ENCODE measurements at places on chromosomes 1 and 21.
A peak's percentile ranks its signal among the peaks of the same experiment; 100 is the strongest.

DNA sequence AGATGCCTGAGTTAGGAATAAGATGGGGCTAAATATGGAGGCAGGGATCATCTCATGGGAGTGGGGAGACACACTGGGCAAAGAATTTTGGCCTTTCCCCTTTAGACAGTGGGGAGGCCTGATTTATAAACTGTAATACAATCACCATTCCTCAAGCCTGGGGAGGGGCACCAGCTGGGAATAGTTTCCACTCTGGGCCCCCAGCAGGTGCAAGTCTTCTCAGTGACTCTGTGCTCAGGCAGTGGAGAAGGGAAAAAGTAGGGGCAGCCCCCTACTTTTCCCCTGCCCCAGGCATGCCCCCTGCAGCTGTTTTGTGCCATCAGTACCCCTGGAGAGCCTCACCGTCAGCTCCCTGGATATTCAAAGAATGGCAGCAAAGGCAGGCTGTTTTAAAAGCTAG is 19.1 kb downstream of the COA7 start:
- no peak for DNase-seq

GRCh38 chr1:1005774-1006304 is 5.9 kb upstream of the HES4 start:
- DNase-seq = no peak

GRCh38 chr1:53455364-53455991 is 3.7 kb upstream of the DMRTB1 start:
- DNase-seq = no peak

DNA sequence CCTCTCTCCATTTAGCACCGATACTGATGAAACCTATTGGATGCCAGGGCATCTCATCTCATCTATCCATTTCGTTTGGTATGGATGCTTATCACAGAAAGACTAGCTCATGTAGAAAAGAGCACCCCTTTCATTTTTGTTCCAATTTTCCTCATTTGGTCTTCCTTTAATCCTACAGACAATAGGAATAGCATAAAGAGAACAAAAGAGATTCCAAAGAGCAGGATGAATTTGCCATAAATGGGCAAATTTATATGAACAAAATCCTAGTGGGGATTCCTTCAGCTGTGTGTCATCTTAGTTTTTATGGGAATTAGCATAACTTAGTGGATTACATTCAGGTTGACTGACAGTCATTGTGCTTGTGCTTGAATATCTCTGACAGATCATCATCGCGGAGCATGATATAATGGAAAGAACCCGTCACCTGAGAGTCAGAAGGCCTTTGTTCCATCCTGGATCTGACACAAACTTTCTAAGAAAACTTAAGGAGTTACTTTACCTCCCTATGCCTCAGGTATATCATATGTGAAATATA is 777.5 kb upstream of the ADGRL2 start:
- no peak for DNase-seq

DNA sequence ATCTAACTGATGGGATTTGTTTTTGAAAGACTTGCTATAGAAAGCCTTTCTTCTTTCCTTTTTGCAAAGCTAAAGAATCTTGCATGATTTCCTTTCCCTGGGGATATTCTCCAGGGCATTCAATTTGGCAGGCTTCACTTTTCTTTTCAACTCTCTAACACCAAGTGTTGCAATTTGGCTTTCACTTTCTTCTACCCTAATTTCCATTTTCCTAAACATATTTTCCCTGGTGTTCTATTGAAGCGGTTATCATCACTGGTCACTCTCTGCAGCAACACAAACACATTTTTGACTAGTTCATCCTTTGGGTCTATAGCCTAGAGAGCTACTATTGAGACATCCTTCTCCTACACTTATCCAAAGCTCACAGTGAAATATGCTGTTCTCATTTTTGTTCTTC is 424.5 kb downstream of the NEGR1 start:
- DNase-seq = no peak

- no peak for DNase-seq
These were observed 4.0 kb downstream of the USP24 start for GRCh38 chr1:55210990-55211801.

DNA sequence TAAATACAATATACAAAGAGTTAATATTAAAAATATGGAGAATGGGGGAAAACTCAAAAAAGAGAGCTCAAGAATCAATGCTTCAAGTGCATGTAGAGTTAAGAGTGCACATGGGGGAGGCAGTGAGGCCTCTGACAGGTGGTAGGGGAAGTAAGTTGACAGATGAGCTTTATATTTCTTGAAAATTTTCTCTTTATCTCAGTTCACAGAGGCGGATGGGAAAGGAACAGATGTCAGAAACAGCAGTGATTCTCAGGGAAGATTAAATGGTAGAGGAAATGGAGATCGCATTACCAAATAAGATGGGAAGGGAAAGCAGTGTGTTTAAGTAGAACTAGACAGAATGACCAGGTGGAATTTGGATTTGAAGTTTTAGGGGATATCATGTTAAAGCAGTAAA is 200.1 kb upstream of the C1orf105 start:
- no peak for DNase-seq

- DNase-seq = peak; percentile 29
These were observed 29.0 kb upstream of the ABCG1 start for GRCh38 chr21:42189860-42190485.

GRCh38 chr21:44704636-44705001 is 6.8 kb downstream of the TSPEAR start:
- no peak for DNase-seq

GRCh38 chr1:178928041-178928440 is 57.2 kb upstream of the ANGPTL1 start:
- no peak for DNase-seq

GRCh38 chr1:233993651-233994050 is 89.2 kb downstream of the SLC35F3 start:
- DNase-seq = no peak

DNA sequence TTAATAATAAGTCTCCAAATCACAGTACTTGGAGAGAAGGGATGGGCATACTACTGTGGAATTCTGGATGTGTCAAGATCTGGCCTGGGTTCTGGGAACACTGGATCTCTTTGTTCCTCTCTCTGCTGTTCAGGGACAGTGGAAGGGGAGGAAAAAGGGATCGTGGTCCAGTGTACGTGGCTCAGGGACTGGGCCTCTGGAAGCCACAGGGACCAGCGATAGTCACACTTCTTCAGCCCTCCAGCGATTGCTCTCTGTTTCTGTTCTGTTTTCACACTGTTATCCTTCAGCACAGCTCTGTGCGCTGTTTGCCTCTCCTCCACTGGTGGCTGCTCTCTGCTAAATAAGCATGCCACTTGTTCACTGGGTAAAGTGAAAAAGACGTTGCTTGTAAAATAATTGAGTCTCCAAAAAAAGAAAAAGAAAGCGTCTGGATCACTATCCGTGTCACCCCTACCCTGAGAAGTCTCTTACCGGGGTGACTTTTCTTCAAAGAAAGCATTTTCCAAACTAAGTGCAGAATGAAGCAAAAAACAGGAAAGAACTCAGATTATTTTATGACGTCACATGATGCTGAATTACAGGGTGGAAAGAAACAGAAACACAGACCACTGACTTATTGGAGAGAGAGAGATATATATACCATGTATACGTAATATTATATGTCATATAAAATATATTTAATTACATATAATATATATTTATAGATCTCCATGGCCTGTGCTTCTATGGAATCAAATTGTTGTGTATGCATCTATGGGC is 279.4 kb downstream of the RGS7 start:
- no peak for DNase-seq

GRCh38 chr1:90835661-90836344 is 118.7 kb upstream of the BARHL2 start:
- DNase-seq = no peak

DNA sequence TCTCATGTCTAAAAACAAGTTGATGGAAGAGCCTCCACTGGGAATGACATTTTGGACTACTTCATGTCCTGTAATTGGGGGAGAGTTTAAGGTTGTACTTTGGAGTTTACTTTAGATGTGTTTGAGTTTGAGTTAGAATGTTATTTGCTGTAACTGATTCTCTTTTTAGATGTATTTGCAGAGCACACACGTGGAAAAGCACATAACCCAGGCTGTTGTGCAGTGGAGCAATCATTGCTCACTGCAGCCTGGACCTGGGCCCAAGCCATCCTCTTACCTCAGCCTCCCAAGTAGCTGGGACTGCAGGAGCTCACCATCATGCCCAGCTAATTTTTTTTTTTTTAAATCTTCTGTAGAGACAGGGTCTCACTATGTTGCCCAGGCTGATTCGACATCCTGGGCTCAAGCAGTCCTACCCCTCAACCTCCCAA is 36.7 kb upstream of the SH3D21 start:
- DNase-seq = no peak

DNA sequence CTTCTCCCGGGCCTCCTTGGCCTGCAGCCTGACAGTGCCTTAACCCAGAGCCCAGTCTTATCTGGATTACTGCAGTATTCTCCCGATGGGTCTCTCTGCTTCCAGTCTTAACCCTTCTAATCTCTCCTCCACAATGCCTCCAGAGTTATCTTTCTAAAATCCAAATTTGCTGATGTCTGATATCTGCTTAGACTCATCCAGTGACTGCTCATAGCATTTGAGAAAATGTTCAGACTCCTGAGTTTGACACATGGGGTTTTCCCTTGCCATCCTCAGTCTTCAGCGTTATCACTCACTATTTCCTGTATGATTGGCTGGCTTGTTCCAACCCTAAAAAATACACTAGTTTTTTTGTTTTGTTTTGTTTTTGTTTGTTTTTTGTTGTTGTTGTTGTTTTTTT is 102.0 kb downstream of the FMN2 start:
- no peak for DNase-seq

DNA sequence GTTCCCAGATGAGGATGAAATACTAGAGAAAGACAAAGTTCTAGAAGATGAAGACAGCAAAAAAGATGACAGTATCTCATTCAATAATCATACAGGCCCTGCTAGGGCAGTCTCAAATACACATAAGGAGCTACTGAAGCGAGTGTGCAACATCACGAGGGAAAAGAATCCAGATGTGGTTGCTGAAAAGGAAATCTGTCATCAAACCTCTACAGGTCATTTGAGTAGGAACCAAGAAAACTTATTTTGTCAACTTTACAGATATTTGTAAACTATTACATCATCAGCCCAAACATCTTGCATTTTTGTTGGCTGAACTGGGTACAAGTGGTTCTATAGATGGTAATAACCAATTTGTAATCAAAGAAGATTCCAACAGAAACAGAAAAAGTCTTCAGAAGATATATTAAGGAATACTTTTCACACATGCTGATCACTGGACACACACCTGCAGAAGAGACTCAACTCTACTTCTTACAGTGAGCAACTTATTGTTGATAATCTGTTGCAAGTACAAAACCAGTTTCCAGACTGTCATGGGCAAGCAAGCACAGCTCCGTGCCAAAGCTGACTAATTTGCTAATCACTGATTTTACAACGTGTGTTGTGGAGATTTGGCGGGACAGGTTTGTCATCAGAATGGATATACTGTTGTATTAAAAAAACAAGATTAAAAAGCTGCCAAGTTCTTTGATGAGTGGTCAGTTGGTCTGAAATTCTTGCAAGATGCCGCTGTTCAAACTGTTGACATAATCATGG is 42.1 kb downstream of the TRIM33 start:
- no peak for DNase-seq

DNA sequence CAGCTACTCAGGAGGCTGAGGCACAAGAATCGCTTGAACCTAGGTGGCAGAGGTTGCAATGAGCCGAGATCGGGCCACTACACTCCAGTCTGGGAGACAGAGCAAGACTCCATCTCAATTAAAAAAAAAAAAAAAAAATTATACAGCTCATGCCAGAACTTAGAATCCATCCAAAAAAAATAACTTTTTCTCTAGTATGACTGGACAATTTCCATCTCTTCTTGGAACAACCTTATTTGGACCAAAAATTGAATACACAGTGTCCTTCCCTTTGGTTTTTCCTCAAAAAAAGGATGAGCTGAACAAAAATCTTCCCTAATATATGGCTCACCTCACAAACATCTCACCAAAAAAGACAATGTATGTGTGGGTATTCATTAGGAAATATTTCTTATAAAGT is 73.7 kb downstream of the TOR3A start:
- no peak for DNase-seq

GRCh38 chr1:57311411-57311810 is 112.4 kb downstream of the DAB1 start:
- no peak for DNase-seq

DNA sequence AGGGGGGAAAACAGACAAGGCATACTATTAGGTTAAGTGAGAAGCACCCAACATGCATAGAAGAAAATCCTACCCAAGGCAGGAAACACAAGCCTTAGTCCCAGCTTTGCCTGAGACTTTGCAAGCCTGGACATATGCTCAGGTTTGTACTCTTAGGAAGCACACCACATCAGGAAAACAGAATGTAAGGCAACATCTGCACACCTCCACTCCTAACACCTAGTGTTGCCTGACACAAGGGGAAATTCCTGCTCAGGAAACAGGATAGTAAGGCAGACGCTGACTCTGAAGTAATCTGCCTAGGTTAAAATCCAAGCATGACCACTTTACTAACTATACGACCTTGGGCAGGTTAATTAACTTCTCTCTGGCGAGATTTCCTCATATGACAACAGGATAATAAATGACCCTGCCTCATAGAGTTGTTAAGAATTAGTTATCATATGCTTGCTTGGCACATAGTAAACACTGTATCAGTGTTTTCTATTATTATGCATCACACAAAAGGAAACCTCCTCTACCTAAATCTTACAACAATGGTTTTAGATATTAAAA is 119.8 kb downstream of the ZZZ3 start:
- DNase-seq = no peak

GRCh38 chr1:187920976-187921375 is 1092.2 kb downstream of the PLA2G4A start:
- no peak for DNase-seq

- DNase-seq = no peak
These were observed 47.1 kb upstream of the COG2 start for GRCh38 chr1:230595181-230595580.

DNA sequence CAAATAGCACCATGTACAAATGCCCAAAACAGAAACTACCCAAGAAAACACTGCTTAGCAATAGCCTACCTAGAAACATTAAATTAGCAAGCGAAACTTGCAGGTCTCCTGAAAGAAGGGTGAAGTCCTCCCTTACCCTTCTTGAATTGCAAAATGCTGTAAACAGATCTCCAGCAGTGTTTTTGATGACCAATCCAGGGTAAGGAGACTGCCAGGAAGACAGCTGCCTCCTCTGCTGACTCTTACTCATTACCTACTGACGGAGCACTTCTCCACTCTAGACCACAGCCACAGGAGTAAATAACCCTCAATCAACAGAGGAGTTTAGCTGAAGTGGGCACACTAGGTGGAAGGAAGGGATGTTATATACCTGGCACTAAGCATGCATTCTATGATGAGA is 32.2 kb upstream of the GADD45A start:
- DNase-seq = no peak
